ENCODE measurements at places on chromosomes 5 and 9.

GRCh38 chr5:148393390-148393741 lies 9.6 kb downstream of the FBXO38 start:
- no peak for DNase-seq

DNA sequence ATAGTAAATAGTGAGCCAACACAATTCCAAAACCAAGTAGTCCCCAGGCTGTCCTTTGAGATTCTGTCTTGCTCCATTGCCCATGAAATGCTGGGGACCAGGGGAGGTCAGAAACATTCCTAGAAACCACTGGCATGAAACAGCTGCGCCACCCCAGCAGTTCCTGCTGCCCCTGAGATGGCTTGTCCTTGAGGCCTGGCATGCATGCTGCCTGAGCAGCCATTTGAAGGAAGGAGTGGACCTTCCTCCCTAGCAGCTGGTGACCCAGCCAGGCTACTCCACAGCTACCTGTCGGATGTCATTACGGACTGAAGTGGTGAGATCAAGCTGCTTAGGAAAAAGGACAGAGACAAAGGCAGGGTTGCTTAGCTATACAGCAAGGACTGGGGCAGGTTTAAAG lies 260.6 kb downstream of the DENND1A start:
- DNase-seq, result no peak

DNA sequence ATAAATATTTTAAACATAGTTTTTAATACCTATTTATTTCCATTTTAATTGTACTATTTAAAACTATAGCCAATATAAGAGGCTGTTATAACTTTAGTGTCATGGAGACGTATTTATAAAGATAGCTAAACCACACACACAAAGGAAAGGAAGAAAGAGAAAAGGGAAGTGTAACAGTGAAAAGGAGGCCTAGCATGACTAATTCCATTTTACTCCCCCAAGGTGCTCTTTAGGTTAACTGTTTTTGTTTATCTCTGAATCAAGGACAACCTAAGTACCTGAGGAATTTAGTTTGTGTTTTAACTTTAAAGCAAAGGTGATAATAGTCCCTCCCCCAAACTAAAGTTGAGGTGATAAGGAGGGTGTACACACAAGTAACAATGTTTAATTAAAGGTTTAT lies 1188.9 kb upstream of the C9orf72 start:
- DNase-seq, result no peak

DNA sequence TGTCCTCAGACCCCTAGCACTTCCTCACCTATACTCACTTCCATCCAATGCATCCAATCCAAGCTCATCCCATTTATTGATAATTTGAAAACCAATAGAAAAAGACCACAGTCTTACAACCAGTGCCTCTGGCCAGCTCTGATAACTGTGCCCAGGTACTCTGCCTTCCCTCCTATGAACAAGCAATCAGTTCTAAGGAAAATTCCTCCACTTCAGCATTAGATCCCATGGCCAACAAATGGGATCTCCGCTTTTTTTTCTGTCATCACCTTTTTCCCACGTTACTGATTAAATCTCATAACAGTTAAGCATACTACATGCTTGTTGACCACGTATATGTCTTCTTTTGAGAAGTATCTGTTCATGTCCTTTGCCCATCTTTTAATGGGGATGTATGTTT lies 41.7 kb upstream of the GLIS3 start:
- no peak for DNase-seq

GRCh38 chr5:159821461-159821940 lies 94.8 kb upstream of the ADRA1B start:
- no peak for DNase-seq

GRCh38 chr9:26802921-26803320 lies 89.7 kb downstream of the CAAP1 start:
- no peak for DNase-seq
